ENCODE measurements at places on chromosomes 5 and 9. TPM values are rescaled to one million over a fixed set of nuclear protein-coding genes. Genes with fewer than 3 reads are reported as not detected.

LHX2 gene
- total RNA-seq, result not detected

RELL2 gene
- 19.5 TPM for total RNA-seq

CD72 gene
- 28.7 TPM for total RNA-seq

RABGAP1 gene
- total RNA-seq, result 33.1 TPM

PCDHB6 gene
- total RNA-seq, result not detected

NR4A3 gene
- total RNA-seq, result 53.1 TPM

CSF2 gene
- total RNA-seq, result 50.7 TPM

CCL27 gene
- total RNA-seq, result 1.4 TPM

PCDHA10 gene
- total RNA-seq, result not detected

DNA sequence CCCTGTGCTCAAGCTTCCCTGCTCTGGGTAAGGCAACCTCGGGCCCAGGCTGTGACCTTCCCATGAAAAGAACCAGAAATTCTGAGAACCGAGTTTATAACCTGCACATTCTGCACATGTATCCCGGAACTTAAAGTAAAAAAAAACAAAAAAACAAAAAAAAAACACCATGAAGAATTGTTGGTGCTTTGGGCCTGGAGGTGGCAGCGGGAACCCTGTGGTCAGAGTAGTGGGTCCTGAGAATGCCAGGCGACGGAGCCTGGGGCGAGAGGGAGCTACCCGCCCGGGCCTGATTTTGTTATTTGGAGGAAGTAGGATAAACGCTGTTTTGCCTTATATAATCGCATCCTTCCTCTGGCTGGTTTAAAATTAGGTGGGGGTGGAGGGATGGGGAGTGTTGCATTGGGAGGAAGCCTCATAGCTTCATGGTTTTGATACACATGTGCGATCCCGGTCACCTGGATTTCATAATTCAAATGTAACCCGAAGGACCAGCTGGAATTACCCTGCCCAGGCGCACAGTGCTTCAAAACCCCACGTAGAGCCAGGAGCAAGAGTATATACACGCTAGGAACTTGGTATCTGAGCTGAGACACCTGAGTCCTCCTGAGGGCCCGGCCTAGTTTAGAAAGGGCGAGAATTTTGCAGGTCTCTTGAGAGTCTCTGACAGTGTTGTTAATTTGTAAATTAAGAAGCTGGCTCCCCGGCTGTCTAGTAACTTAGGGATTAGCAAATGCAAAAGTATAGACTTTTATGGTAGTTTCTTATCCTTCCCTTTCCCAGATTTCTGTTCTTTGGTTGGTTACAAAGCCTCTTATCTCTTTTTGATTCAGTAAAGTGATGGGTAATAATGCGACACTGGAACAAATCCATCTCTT lies 2.8 kb downstream of the MSX2 start:
- no peak overlapping the region for H3K27ac ChIP-seq
- peaks cover 88% of the 10 kb centered on the region for H3K27me3 ChIP-seq
- H3K36me3 ChIP-seq, result no peaks in the 10 kb centered on the region
- DNase-seq, result no peak
- no peak overlapping the region for H3K4me3 ChIP-seq
- H3K4me1 ChIP-seq, result peaks cover 10% of the 10 kb centered on the region

GRCh38 chr5:168086104-168086610 lies 205.3 kb upstream of the WWC1 start:
- H3K27me3 ChIP-seq, result peaks cover 5% of the 10 kb centered on the region
- DNase-seq, result no peak
- H3K4me3 ChIP-seq, result no peak overlapping the region
- no peak overlapping the region for H3K27ac ChIP-seq

DNA sequence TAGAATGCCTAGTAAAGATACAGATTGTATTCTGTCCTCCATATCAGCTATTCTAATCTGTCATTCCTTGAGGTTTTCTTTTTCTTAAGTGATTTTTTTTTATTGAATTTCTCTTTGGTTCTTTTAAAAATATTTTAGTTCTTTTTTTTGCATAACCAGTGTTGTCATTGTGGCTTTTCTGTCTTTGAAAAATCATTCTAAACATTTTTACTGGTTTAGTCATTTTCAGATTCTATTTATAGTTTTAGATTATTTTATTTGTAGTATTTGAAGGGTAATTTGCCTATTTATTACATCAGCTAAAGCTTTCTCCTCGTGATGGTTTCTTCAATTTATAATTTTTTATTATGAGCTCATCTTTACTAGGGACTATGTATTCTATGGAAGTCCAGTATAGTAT lies 78.1 kb downstream of the NDUFAF2 start:
- H3K27ac ChIP-seq, result no peak overlapping the region
- DNase-seq, result no peak
- H3K4me1 ChIP-seq, result no peaks in the 10 kb centered on the region
- no peaks in the 10 kb centered on the region for H3K27me3 ChIP-seq

DNA sequence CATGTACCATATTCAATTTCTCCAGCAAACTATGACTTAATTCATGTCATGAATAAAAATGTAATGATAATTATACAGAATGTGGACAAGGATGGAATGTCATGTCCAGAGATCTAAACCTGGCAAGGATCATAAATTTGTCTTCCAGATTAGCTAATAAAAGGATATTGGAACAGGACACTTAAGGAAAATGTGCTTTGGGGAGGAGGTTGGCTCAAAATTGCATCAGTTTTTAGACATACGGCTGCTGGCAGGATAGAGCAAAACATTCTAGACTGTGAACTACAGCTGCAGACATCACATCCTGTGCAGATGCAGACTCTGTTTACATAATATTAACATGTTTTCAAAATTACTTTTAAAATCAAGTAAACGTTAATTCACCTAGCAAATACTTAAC lies 248.4 kb downstream of the TLR4 start:
- no peak overlapping the region for H3K27ac ChIP-seq
- H3K36me3 ChIP-seq, result peaks cover 1% of the 10 kb centered on the region
- no peaks in the 10 kb centered on the region for H3K27me3 ChIP-seq
- H3K4me1 ChIP-seq, result no peaks in the 10 kb centered on the region
- no peak overlapping the region for H3K4me3 ChIP-seq

DNA sequence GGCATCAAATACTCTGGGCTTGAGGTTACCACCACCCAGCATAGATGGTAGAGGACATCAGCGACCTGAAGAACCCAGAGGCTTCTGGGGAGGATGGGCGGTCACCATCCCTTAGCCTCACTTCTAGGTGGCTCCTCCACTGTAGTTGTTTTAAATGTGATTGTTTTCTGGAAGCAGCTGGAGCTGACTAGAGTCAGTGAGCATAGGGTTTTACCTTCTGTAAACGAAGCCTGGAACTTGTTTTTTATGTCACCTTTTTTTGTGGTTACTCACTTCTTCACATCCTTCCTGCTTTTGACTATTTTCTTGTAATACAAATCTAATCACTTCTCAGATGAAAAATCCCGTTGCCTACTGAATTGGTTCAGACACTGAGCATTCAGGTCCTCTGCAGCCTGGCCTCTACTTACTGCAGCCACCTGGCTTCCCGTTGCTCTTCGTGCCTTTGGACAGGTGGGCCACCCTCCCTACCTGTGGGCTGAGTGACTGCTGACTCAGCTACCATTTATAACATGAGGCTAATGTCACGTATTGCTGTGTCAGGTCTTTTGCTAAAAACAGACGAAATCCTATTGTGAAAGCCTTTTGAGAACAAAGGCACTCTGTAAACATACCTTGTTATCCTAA lies 167.8 kb downstream of the MAN2A1 start:
- peaks cover 5% of the 10 kb centered on the region for H3K36me3 ChIP-seq
- no peaks in the 10 kb centered on the region for H3K27me3 ChIP-seq
- H3K4me1 ChIP-seq, result peaks cover 54% of the 10 kb centered on the region
- DNase-seq, result no peak
- H3K4me3 ChIP-seq, result peak overlapping the region; percentile 66

GRCh38 chr9:116899337-116900006 lies 212.4 kb downstream of the TRIM32 start:
- no peak overlapping the region for H3K27ac ChIP-seq
- H3K36me3 ChIP-seq, result peaks cover 5% of the 10 kb centered on the region
- H3K27me3 ChIP-seq, result no peaks in the 10 kb centered on the region
- DNase-seq, result no peak

DNA sequence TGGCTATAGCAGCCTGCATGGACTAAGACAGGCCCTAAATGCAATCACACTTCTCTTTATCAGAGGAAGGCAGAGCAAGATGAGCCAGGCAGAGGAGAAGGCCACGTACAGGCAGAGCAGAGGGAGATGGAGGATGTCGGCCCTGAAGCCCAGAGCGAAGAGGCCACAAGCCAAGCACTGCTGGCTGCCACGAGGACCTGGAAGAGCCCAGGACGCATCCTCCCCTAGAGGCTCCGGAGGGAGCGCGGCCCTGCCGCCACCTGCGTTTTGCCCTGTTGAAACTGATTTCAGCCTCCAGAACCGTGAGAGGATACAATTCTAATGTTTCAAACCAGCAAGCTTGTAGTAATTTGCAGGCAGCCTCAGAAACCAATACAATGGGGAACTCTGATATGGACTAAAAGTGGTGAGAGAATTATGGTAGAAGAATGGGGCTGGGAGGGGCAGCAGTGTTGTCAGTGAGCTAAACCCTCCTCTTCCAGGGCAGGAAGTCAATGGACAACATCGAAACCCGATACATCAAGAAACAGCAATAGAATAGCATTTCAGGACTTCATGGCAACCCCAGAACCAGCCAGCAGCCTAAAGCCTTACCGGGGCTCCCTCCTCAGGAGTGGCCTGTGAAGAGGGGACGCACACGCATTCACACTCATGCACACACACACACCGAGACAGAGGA lies 32.6 kb downstream of the ADAMTS2 start:
- H3K4me3 ChIP-seq, result no peak overlapping the region
- H3K4me1 ChIP-seq, result no peaks in the 10 kb centered on the region
- H3K27ac ChIP-seq, result no peak overlapping the region
- H3K36me3 ChIP-seq, result peaks cover 1% of the 10 kb centered on the region
- no peak for DNase-seq
- H3K27me3 ChIP-seq, result no peaks in the 10 kb centered on the region

DNA sequence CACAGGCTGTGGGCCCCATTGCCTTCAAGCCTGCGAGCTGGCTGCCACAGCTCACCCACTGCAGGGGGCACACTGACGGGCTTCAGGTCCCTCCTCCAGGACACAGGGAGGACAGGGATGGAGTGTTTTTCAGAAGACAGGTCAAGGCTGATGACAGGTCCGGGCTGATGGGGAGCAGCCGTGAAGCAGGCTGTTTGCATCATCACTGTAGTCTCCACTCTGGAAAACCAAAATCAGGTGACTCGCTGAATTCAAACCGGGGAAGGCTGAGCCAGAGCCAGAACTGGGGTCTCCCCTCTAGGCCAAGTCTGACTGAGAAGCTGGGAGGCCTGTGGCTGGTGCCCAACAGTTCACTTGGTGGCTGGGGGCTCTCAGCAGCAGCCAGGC lies 48.5 kb downstream of the OLFM1 start:
- no peaks in the 10 kb centered on the region for H3K36me3 ChIP-seq
- no peak overlapping the region for H3K27ac ChIP-seq
- DNase-seq, result no peak

DNA sequence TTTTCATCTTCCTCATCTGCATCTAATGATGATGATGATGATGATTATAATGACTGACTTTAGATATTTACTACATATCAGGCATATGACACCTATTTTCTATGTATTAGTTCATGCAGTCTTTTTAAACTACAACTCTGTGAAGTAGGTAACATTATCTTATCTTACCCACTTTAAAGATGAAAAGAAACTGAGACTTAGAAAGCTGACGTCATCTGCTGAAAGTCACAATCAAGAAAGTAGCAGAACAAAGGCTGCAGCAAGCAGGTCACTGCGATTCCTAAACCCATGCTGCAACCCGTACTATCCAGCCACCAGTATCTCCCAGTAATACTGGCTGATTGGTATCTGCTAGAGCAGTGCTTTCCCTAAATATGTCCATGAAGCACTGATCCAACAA lies 40.1 kb upstream of the INSYN2B start:
- peaks cover 8% of the 10 kb centered on the region for H3K4me1 ChIP-seq
- peaks cover 6% of the 10 kb centered on the region for H3K36me3 ChIP-seq

DNA sequence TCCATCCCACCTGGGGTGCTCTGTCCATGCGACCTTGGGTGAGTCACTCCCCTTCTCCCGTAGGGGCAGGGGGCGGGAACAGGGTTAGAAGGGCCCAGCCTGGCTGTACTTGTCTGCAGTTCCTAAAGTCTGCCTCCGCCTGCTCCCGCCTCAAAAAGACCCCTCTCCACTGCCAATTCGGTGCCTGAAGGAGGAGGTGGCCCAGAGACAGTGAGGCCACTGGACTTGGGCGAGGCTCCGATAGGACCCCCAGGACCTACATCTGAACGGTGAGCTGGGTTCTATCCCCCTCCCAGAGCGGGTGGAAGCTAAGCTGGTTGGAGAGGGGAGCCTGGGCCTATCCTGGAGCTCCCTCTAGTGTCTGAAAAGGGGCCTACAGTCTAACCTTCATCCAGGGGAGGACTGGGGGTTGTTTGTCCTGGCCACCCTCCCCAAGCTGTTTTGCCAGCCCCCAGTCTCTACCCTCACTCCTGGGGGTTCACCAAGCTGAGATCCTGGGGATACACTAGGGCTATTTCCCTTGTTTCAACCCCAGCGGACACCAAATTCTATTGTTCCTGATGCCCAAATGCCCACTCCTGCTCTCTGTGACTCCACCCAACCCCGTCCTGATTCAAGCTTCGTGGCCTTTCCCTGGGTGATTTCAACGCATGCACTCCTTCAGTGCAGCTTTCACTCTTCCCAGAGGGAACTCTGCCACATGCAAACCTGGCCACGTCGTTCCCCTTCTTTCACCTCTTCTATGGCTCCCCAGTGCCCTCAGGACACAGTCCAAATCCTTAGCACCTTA lies 6.1 kb upstream of the CRB2 start:
- H3K4me1 ChIP-seq, result peaks cover 7% of the 10 kb centered on the region
- no peaks in the 10 kb centered on the region for H3K36me3 ChIP-seq
- peak; percentile 72 for DNase-seq
- no peak overlapping the region for H3K4me3 ChIP-seq

GRCh38 chr9:69070201-69070600 lies 34.6 kb downstream of the FXN start:
- no peaks in the 10 kb centered on the region for H3K4me1 ChIP-seq
- H3K27ac ChIP-seq, result no peak overlapping the region

DNA sequence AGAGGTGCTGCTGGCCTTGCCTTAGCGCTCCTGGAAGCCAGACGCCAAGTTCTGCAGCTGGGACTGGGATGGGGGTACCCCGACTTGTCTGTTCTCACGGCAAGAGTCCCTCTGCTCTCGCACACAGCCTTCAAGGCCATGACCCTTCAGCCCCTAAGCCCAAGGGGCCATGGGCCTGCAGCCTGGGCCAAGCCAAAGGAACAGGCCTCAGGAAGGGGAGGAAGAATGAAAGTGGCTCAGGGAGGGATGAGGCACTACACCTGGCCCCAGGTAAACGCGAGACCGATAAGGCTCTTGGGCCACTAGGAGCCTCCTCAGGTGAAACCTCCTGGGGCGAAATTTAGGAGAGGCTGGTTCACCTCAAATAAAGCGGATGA lies 3.9 kb downstream of the EBF1 start:
- DNase-seq, result no peak
- H3K4me3 ChIP-seq, result no peak overlapping the region
- peaks cover 50% of the 10 kb centered on the region for H3K27me3 ChIP-seq

- DNase-seq, result peak; percentile 38
- H3K27ac ChIP-seq, result no peak overlapping the region
- no peaks in the 10 kb centered on the region for H3K27me3 ChIP-seq
- H3K4me1 ChIP-seq, result peaks cover 14% of the 10 kb centered on the region
- H3K4me3 ChIP-seq, result peak overlapping the region; percentile 92
- H3K36me3 ChIP-seq, result no peaks in the 10 kb centered on the region
These were observed 52.0 kb upstream of the TJP2 start for GRCh38 chr9:69122082-69122548.
